Thymus (tissue), 14 donors: ENCODE measurements at places on chromosomes 6 and 20. TPM values are rescaled to one million over a fixed set of nuclear protein-coding genes. Genes with fewer than 3 reads are reported as not detected.
A peak's percentile ranks its signal among the peaks of the same experiment; 100 is the strongest.

The APOM gene
- total RNA-seq, result 6.1 TPM

The SUMO4 gene
- total RNA-seq, result 1.2 TPM

The SPDEF gene
- total RNA-seq, result 0.14 TPM

The RRBP1 gene
- 20.7 TPM for total RNA-seq

The SNAP25 gene
- total RNA-seq, result 0.42 TPM

The COL12A1 gene
- total RNA-seq, result 16.3 TPM

DNA sequence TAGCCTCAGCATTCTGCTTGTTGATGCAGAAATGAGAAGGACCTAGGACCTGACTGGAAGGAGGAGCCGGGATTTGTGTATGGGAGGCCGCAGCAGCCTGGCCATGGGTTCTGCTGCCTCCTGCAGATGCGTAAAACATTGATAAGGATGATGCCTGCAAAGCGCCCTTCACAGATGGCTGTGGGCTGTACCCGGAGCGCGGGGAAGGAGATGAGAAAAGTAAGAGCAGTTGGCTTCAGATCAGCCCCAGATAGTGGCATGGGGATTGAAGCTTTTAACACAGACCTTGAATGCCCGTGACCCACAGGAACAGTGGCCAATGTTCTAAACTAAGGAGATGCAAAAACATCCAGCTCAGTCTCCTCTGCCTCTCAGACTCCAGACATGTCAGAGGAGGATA is 136.4 kb upstream of the KCNG1 start:
- H3K27ac ChIP-seq, result no peak overlapping the region
- H3K4me3 ChIP-seq, result no peak overlapping the region
- DNase-seq, result no peak
- no peaks in the 10 kb centered on the region for H3K4me1 ChIP-seq
- H3K27me3 ChIP-seq, result no peaks in the 10 kb centered on the region

GRCh38 chr20:7137395-7138151 is 370.1 kb downstream of the BMP2 start:
- H3K4me3 ChIP-seq, result no peak overlapping the region
- no peaks in the 10 kb centered on the region for H3K36me3 ChIP-seq
- H3K27me3 ChIP-seq, result no peaks in the 10 kb centered on the region
- no peaks in the 10 kb centered on the region for H3K4me1 ChIP-seq
- no peak overlapping the region for H3K27ac ChIP-seq
- DNase-seq, result no peak

DNA sequence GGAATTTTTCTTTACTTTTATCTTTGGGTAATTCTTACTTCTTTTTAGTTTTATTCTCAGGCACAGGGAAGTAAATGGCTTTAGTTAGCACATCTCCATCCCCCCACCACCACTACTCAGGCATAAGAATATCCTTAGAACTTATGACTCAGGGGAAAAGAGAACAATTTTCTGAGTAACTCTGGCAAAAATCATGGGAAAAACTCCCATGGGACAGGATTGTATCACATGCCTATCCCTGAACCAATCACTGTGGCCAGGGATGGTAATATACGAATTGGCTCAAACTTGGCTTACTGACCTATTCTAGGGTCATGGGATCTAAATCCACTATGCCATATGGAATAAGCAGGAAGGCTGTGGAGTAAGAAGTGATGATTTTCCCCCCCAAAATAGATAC is 339.1 kb downstream of the BTBD3 start:
- H3K36me3 ChIP-seq, result no peaks in the 10 kb centered on the region
- no peak overlapping the region for H3K27ac ChIP-seq
- DNase-seq, result no peak
- H3K27me3 ChIP-seq, result no peaks in the 10 kb centered on the region
- no peak overlapping the region for H3K4me3 ChIP-seq

GRCh38 chr20:21513181-21513663 is 642 bp downstream of the NKX2-2 start:
- no peak overlapping the region for H3K27ac ChIP-seq
- H3K4me1 ChIP-seq, result peaks cover 10% of the 10 kb centered on the region
- DNase-seq, result no peak

DNA sequence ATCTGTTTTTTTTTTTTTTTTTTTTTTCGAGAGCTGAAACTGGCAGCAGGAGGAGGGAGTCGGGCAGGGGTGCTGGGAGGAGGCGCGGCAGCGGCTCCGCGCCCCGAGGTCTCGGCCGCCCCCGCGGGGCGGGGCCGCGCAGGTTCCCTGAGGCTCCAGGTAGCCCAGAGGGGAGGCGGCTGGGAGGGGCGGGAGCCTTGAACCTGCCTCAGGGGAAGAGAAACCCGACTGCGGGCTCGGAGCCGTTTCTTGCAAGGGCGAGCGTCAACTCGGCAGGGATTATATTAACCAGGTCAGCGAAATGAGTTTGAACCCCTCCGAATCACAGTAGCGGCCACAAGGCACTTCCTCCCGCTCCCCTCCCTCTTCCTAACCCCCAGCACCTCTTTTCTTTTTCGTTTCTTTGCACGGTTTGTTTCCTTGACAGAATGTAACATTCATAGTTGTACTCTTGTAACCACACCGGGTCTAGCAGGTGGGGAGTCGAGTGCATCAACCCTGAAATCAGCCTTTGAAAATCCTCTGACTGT is 2.0 kb downstream of the MYB start:
- peak; percentile 56 for DNase-seq
- H3K27me3 ChIP-seq, result no peaks in the 10 kb centered on the region
- H3K4me1 ChIP-seq, result peaks cover 16% of the 10 kb centered on the region
- H3K27ac ChIP-seq, result peak overlapping the region; percentile 94

GRCh38 chr6:132524646-132525045 is 11.7 kb upstream of the STX7 start:
- no peak overlapping the region for H3K27ac ChIP-seq
- no peak overlapping the region for H3K4me3 ChIP-seq
- DNase-seq, result no peak
- no peaks in the 10 kb centered on the region for H3K4me1 ChIP-seq
- H3K36me3 ChIP-seq, result no peaks in the 10 kb centered on the region
- no peaks in the 10 kb centered on the region for H3K27me3 ChIP-seq
